ENCODE measurements at places on chromosomes 4 and X.

GRCh38 chr4:16472537-16472936 is 246.3 kb upstream of the TAPT1 start:
- DNase-seq: no peak

GRCh38 chr4:154415313-154415712 is 76.3 kb downstream of the DCHS2 start:
- no peak for DNase-seq

DNA sequence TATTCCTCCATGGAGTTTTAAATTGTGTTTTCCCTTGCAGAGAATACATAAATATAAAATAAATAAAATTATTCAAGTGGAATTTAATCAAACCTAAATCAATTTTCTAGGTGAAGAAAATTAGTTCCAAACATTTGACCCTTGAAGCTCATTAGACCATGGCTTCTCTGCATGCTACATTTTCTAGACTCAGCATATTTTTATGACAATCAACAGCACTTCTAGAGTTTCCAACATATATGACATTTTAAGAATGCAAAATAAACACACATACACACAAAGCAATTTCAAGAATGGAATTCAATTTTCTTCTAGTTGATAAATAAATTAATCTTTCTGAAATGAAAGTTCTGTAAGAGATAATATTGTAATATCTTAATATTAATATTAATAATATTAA is 1083.9 kb upstream of the INTU start:
- no peak for DNase-seq

GRCh38 chr4:14117575-14118238 is 490.2 kb upstream of the BOD1L1 start:
- no peak for DNase-seq

DNA sequence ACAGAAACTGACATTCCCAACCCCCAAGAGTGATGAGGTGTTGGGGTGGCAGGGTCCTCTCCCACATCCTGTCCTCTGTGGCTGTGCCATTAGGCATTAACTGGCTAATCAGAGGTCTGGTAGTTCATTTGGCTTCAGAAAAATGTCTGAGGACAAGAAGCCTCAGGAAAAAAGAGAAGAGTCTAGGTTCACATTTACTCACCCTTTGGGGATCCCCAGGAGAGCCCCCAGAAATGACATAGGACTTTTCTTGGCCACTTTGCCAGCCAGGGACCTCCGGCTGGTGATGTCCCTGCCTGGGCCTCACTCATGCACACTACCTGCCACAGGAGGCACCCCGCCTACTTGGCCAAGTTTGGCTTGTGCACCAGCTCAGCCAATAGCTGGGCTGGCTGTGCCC is 173.0 kb downstream of the RBM46 start:
- no peak for DNase-seq

Measured in eye (tissue), 1 donor.